ELF-1 (cell line): ENCODE measurements at places on chromosomes 4 and X.

- no peak for DNase-seq
Measured at GRCh38 chr4:113350576-113350975, 301.1 kb downstream of the ANK2 start.

DNA sequence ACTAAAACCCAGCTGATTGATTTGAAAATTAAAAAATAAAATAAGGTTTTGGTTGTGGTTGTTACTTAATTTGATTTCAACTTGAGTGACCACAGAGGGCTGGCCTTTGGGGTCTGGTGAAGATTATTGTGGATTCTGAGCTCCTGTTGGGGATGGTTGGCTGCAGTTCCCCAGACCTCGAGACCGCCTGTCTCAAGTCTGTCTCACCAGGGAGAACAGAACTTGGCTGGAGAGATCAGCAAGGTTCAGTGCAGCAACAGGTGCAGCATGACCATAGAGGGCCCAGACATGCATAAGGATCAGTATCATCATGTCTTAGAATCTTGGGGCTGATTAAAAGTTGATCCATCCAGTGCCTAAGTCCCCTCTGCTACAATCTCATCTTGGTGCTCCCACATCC is 491.9 kb downstream of the BCOR start:
- no peak for DNase-seq

- DNase-seq: no peak
Measured at GRCh38 chr4:39825741-39826231, 127.8 kb downstream of the UBE2K start.

DNA sequence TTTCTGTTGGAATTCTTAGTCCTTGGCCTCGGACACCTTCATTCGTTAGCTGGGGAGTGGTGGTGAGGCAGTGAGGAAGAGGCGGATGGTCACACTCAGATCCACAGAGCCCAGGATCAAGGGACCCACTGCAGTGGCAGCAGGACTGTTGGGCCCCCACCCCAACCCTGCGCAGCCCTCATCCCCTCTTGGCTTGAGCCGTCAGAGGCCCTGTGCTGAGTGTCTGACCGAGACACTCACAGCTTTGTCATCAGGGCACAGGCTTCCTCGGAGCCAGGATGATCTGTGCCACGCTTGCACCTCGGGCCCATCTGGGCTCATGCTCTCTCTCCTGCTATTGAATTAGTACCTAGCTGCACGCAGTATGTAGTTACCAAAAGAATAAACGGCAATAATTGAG is 23.4 kb downstream of the PIGG start:
- no peak for DNase-seq

DNA sequence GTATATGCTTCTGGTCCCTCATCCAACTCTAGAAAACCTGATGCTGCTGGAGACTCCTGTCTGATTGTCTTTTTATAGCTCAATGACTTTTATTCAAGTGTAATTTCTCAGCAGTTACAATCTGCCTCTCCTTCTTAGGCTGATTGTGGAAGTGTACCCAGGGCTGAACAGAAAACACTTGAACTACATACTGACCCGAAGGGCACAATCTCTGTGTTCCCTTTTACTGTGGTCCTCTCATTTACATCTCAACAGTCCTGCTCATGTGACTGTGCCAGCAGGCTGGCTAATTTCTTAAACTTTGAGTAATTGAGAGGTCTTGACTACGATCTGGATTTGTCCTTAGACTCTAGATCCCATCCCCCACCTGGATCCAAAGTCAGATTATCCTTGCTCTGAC is 863.4 kb downstream of the PDHA2 start:
- no peak for DNase-seq

- no peak for DNase-seq
Measured at GRCh38 chr4:144689125-144689524, 43.2 kb downstream of the HHIP start.

GRCh38 chrX:71533516-71533850 is 579 bp downstream of the OGT start:
- DNase-seq: no peak

- no peak for DNase-seq
Measured at GRCh38 chr4:64464581-64464980, 55.3 kb upstream of the TECRL start.

DNA sequence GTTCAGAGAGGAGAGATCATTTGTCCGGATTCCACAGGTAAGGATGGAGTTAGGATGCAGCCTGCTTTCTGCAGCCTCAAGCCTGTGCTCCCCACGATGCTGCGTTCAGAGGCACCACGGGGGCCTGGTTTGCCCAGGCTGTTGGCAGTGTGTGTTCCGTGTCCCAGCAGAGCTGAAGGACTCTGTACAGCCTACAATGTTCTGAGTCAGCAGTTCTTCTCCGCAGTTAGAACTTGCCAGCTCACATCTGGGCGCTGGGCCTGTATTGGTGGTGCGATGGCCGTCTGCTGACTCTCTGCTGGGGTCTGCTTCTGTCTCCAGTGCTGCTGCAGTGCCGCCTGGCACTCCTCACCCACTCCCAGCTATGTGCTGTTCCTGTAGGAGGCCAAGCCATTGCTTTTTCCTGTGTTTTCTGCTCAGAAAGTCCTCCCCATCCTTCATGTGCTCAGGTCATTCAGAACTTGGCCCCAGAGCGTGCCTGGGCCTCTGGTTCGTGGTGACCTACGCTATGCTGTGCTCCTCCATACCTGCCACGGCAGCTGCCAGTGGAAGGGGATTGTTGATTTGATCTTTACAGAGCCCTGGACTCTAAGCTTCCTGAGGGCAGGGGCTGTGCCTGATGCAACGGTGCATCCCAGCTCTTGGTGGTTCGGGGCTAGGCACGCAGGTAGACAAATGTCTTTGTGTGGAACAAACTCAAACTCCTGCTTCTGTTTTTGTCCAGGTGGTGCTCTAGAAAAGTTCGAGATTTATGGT is 42.6 kb upstream of the TADA2B start:
- no peak for DNase-seq

DNA sequence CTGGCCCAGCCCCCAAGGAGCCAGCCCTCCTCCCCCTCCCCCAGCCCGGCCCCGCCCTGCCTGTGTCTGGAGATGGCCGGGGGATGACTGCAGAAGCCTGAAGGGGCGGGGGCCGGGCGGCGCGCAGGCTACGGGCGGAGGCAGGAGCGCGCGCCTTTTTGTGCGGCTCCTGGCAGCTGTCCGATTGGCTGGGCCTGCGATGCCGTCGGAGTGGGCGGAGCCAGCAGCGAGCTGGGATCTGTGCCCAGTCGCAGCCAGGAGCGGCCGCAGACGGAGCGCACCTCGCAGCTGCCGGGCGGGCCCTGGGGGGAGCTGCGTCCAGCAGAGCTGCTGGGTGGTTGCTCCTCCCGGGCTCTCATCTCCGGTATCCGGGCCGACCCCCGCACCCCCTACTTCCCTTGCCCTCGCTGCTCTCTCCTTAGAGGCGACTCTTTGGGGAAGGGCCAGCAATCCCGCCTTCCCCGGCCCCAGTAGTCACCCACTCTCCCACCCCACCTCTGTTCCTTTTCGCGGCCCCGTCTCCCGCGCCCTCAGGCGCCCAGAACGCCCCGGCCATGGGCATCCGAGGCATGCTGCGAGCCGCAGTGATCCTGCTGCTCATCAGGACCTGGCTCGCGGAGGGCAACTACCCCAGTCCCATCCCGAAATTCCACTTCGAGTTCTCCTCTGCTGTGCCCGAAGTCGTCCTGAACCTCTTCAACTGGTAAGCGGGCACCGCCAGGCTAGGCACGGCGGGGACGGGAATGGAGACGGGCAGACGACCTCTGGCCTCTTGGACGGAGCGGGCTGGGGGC is at the start of gene GABRQ:
TSS of gene GABRQ (plus strand) at position 247 of the 794 bp plus-strand sequence. CDS start at position 555, 308 bp downstream.
- DNase-seq: peak; percentile 97

DNA sequence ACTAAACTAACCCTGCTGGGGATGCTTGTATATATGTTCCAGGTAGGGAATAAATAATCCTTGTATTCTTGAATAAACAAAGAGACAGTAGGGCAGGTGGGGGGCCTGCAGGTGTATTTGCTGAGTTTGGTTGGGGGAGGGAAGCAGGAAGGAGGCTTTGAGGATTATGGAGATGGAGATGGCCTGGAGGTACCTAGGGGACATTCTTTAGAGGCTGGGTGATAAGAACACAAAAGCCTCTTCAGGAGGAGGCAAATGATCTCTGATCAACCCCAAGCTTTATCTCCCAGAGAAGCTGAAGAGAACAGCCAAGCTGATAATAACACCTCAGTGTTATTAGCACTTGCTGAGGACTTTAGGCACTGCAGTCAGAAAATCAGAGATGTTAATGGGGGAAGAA is 187.7 kb downstream of the MGST2 start:
- peak; percentile 79 for DNase-seq

DNA sequence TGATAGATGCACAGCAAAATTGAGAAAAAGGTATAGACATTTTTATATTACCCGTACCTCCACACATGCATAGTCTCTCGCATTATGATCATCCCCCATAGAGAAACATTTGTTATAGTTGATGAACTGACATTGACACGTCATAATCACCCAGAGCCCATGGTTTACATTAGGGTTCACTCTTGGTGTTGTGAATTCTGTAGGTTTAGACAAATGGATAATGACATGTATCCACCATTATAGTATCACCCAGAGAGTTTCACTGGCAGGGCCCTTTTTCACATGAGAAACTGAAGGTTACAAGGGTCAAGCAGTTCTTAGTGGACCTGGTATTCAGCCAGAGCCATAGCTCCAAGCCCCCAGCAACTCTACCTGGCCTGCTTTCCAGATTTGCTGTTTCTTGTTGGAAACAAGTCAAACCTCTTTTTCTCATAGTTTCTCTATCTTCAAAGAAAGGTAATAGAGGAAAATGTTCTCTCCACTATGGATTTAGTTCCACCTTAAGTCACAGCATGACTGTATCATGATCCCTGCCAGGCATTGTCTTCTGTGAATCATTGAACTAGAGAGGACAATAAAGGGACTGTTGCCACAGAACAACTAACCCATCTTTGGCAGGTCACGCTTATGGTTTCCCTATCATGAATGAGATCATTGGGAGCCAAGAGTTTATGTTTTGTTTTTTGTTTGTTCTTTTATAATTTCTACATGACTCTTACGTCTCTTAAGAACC is 64.0 kb downstream of the HHIP start:
- DNase-seq: no peak

DNA sequence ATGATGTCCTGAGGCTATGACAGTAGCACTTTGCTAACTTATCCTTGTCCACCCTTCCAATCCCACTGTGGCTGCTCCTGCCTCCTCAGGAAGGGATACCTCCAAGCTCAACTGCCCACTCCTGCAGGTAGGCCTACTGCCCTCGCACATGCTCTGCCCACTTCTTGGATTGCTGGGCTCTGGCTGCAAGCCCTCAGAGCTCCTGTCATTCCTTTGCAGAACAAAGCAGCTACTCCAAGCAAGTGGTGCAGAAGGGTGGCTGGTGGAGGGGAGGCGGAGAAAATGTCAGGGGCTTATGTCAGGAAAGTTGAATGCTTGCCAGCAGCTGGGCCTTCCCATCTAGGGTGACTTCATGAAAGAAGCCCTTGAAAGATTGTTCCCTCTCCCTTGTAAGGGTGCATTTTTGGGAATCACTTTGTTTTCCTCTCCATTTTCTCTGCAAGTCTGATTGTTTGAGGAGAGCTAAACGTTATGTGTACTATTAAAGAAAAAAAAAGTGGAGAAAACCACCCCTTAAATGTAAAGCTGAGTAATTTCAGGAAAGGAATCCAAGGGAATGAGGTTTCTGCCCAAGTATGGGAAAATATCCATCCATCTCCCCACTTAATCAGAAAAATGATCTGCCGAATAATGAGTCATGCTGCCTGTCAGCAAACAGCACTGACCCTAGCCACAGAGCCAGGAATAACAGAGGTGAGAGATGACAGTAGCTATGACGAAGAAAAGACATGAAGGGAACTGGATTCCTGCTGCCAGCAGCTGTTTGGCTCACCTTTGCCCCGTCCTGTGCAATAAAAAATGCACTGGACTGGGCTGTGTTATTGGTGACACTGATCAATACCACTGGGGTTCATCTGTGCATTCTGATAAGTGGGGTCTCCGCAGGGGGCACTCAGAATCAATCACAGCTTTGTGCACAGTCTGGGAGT is 102.0 kb downstream of the RTL5 start:
- peak; percentile 53 for DNase-seq

- DNase-seq: no peak
Measured at GRCh38 chr4:142331646-142332045, 514.5 kb downstream of the INPP4B start.

DNA sequence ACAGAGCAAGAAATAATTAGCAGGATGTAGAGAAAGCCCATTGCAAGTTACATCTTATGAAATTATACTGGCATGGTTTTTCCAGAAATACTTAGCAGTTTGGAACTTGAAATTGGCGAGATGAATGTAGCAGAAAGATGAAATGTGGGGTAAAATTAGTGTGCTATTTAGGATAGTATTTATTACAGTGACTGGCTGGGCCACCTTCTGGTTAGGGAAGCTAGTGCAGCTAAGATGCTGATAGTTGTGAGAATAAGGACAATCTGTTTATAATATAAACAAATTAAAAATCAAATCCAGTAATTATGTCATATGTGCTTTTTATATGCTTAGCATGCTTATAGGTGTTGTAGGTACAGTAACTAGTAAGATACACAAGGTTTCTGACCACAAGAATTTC is 74.8 kb downstream of the IL15 start:
- DNase-seq: no peak

DNA sequence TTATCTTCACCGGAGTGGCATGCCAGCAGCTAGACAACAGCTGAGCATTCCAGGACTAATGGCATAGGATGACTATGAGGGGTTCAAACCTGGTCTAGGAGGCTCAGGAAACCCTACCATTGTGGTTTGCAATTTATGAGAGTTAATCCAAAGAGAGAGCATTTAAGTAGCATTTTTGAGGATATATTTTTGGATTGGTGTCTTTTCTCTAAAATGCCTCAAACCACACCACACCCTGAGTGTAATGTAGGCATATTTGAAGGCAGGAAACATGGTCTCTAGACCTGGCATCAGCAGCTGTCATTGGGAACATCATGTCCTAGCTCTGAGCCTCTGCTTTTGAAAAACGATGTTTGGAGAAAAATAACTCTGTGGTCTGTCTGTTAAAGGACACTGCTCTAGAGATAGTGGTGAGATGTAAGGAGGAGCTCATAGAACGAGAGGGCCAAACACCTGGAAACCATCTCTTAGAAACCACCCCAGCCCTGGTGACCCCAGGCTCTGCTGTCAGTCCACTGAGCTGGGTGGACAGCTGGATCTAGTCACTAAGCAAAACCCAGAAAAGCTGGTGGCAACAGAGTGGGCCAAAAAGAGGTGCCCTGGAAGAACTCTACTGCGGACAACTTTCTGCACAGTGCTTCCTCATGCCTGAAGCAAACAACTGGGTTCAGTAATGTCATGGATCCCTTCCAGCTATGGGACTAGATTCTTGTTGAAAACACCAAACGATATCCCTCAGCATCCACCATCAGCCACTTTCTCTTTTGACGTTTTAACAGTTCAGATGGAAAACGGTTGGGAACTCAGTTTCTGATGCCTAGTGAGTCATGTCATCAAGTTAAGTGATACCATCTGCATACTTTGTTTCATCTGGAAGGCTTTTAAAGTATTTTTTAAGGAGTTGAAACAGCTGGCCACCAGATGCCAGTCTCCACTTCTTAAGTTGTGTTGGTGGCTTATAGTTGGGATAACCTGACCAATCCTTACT is 100.2 kb upstream of the C1QTNF7 start:
- DNase-seq: no peak
